ENCODE measurements at places on chromosomes 7 and 10.

- no peak for DNase-seq
These were observed 140.2 kb upstream of the PPP2R2D start for GRCh38 chr10:131760416-131761166.

- DNase-seq, result no peak
These were observed 48.9 kb upstream of the KDM7A start for GRCh38 chr7:140225562-140226249.

DNA sequence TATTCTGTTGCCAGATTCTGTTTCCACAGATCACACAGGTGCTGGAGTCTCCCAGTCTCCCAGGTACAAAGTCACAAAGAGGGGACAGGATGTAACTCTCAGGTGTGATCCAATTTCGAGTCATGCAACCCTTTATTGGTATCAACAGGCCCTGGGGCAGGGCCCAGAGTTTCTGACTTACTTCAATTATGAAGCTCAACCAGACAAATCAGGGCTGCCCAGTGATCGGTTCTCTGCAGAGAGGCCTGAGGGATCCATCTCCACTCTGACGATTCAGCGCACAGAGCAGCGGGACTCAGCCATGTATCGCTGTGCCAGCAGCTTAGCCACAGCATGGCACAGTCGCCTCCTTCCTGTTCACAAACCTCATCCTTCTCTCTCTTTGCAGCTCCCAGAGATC lies 237.5 kb upstream of the PRSS1 start:
- DNase-seq, result no peak

DNA sequence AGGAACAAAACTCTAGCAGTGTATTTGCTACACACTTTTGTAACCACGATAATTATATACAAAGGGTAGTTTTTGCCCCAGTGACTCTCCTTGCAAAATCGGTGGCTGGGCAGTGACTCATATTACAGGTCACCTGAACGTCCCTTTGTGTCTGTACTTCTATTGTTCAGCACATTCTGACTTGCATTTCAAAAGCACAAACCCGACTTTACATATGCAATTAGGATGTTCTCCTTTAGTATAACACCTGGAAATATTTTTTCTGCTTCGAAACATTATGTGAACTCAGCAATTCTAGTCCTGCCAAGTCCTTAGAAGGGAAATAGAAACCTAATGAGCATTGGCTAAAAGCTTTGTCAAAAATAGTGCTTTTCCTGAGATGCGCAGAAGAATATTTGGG lies 6.0 kb downstream of the PRR15 start:
- no peak for DNase-seq

DNA sequence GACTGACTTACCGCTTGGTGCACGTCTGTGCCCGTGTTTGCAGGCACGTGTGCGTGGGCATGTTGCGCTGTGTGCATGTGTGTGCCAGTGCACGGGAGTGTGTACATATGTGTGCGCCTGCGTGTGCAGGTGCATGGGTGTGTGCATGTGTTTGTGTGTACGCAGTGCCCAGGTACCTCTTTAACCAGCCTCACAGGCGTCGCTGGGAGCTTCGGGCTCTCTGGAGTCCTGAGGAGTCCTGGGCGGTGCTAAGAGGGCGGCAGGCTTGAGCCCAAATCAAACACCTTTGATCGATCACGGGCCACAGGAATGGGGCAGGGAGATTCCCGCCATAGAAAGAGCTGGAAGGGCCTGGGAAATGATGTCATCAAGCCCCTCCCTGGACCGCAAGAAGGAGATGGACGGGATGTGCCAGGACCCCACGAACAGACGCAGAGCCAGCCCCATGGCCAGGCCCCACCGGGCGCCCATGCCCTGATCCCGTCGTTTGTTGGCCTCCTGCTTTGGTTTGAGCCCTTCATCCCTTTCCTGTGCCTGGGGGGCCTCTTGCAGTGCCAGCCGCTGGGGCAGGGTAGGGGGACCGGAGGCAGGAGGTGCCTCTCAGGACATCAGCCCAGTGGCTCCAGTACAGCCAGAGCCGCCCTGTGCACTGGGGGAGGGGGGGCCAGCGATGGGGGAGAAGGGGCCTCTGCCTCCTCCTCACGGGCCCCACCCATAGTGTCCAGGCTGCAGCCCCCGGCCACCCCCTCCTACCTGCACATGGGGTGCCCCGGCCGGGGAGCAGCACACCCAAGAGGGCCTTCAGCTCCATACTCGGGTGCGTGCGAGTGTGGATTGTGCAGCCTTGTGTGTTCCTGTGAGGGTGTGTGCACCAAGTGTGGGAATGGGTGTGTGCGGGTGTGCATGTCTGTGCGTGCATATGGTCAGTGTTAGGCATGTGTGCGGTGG lies 5.8 kb downstream of the KNDC1 start:
- DNase-seq, result no peak

DNA sequence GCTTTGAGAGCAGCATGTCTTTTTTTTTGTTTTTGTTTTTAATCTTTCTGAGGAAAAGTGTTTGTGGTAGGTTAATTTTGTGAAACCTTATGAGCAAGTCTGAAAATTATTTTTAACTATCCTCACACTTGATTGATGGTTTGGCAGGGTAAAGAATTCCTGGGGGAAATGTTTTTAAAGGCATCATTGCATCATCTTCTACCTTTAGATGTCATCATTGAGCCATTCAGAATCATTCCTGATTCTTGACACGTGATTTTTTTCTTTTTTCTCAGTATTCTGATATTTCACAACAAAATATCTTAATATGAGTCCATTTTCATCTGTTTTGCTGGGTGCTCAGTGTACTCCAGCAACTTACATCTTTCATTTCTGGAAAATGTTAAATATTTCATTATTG lies 28.3 kb downstream of the PALS2 start:
- DNase-seq, result no peak

GRCh38 chr10:75208181-75208580 lies 2.4 kb upstream of the VDAC2 start:
- peak; percentile 89 for DNase-seq

DNA sequence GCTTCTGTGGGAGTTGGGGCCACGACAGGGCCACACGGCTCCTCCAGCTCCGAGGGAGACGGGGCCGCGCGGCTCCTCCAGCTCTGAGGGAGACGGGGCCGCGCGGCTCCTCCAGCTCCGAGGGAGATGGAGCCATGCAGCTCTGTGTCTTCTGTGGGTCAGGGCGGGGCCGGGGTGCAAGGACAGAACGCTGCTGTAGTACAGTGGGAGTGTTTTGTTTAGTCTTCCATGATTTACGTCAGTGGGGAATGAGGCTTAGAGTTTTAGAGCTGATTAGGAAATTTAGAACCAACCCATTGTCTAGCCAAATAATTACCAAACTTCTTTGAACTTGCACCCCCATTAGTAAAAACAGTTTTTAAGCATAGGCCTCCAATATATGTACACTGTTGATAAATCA lies 32.9 kb upstream of the PRKAR1B start:
- DNase-seq, result no peak

DNA sequence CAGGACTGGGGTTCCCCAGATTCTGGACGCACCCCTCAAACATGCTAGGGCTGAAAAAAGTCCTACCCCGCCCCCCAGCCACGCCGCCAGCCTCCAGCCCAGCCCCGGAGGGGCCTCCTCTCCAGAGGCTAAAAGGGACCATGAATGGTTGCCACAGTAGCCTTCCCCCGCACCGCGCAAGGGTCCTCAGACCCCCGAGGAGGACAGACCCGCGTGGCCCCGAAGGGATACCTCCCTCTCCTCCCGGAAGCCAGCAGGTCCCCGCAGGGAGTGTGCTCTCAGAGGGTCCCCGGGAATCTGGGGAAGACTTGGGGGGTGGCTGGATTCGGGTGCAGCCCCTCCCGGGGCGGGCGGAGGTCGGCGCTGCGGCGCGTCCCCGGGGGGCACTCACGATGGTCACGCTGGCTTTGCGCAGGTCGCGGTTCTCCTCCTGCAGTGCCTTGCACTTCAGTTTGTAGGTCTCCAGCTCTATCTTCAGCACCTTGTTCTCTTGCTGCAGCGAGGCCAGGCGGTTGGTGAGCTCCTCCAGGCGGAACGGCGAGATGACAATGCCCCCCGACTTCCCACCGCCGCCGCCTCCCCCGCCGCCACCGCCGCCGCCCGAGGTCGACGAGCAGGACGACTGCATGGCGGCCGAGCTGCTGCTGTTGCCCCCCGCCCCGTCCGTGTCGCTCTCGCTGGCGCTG lies 482 bp downstream of the CCDC6 start:
- no peak for DNase-seq

DNA sequence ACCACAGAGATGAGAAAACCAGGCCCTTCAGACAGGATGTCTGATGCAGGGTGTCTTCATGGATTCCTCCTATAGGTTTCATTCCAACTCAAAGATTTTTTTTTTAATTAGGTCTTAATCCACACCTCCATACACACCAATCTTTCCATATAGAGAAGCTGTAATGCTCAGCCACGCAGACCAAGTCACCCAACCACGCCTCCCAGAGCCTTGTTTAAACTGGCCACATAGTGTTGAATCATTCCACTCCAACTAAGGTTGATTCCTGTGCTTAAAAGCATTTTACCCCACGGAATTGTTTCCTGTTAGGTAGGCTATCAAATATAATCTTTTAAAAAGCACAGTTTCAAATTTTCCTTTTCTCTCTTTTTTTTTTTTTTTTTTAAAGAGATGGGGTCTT lies 153.6 kb downstream of the TYW1B start:
- no peak for DNase-seq

DNA sequence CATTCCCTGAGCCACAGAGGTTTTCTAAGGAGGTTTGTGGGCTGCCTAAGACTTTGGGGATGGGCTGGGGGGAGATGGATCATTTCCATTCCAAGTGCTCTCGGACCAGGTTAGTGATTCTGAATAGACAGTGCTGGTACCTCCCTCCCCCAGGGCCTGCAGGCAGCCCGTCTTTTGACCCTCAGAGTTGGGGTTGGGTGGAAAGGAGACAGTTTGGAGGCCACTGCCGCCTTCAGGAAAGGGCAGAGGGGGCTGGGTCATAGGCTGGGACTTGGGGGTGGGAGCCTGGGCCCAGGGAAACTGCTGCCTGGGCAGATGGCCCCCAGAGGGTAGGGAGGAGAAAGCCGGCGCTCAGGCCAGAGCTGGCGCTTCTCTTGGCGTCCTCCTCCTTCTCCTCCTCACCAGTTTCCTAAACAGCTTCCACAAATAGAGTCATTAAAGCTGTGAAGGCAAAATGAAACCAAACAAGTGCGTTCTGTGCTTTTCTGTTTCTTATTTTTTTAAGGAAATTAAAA lies 4.4 kb downstream of the UNC5B start:
- DNase-seq, result peak; percentile 60

DNA sequence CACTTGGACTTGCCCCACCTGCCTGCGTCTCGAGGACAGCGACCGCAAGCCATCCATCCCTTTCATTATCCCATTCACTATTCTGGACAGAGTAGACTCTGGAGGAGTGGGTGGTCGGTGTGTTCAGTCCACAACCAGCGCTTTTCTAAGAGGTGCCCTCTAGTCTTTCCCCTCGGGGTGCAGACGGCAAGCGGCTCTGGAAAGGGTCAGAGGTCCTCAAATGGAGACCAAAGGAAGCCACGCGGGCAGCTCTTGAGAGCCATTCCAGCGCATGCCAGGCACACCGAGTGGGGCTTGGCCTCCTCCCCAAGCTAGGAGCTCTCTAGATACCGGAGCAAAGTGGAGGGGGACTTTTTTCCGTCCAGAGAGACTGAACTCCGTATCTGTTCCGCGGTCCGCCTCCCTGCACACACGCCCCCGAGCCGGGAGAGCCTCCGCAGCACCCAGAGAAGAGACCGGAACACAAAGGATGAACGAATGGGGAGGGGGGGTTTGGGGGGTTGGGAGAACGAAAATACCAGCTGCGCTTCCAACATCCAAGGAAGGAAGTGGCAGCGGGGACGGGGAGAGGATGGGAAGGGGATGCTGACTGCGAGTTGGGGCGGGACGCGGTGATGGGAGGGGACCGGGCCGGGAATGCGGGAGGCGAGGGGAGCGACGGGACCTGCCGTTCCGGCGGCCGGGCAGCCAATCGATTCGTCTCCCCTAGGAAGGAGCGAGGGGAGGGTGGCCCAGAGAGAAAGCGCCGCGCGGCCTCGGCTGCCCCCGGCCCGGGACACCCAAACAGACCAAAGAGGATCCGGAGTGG lies 515 bp downstream of the GSDME start:
- DNase-seq, result peak; percentile 60

GRCh38 chr10:35690534-35690933 lies 48.4 kb upstream of the FZD8 start:
- DNase-seq, result no peak

- DNase-seq, result no peak
These were observed 562.3 kb downstream of the CCSER2 start for GRCh38 chr10:84890706-84891105.

- no peak for DNase-seq
These were observed 180.0 kb upstream of the BMPER start for GRCh38 chr7:33725111-33726025.

DNA sequence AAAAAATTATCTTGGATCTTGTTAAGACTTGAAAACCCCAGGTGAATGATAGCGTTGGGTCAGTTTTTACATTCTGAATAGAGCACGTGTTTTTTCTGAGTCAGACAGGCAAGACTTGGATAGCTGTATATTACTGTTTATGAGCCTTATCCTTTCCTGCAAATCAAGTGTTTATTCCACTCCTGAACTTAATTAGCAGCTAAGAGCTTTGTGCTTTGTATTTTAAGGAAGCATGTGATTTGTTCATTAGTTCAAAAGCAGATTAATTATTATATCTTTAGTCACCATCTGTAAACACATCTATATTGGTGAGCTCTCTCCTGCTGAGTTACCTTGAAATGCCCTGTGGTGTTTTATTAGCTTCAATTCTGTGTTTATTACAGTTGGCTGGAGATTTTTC lies 98.6 kb upstream of the PRPS1L1 start:
- no peak for DNase-seq

DNA sequence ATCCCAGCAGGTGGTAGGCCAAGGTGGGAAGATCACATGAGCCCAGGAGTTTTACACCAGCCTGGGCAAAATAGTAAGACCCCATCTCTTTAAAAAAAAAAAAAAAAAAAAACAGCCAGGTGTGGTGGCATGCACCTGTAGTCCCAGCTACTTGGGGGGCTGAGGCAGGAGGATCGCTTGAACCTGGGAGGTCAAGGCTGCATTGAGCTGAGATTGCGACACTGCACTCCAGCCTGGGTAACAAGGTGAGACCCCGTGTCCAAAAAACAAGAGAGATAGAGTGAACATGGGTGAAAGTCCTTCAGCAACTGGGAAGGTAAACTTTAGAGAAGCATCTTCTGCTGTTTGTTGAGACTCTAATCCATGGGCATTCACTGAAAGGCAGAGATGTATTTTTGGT lies 6.3 kb upstream of the LAMTOR4 start:
- DNase-seq, result no peak

DNA sequence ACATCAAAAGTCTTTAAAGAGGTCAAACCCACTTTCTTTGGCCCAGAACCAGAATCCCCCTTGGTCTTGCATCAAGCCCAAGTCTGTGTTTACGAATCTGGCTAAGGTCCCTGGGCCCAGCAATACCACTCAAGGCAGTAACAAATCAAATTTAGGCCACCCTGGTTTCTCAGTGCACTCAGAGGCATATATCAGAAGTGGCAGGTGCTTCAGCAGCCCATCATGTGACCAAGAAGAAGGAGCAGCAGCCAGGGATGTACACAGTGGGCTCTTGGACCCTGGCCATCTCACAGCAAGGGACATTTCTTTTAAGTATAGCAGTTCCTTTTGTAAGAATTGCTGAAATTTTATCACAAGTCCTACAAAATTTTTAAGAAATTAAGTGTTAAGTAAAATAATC lies 7.3 kb upstream of the SLC25A13 start:
- no peak for DNase-seq

- peak; percentile 7 for DNase-seq
These were observed 175.8 kb downstream of the VTI1A start for GRCh38 chr10:112622786-112623185.

- peak; percentile 86 for DNase-seq
These were observed 15.5 kb upstream of the SLC18A3 start for GRCh38 chr10:49594594-49594993.
